Cortex of kidney (tissue), 1 donor: ENCODE measurements at places on chromosomes 4 and X.

GRCh38 chr4:99205153-99205979 lies 13.7 kb downstream of the ADH6 start:
- no peak for DNase-seq

DNA sequence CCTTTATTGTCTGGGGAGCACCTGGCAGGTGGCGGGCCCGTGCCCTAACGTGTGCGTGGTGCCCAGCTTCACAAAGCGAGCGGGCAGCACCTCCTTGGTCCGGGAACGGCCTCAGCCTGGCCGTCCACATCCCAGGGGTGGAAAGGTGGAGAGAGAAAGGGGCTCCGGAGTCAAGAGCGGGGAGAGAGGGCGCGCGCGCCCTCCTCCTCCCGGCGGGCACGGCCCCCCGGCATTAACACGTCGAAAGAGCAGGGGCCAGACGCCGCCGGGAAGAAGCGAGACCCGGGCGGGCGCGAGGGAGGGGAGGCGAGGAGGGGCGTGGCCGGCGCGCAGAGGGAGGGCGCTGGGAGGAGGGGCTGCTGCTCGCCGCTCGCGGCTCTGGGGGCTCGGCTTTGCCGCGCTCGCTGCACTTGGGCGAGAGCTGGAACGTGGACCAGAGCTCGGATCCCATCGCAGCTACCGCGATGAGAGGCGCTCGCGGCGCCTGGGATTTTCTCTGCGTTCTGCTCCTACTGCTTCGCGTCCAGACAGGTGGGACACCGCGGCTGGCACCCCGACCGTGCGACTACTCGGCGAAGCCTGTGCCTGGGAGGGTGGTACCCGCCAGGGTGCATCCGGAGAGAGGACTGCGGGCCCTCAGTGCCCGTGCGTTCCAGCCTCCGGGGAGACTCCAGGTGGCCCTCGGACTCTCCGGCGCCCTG lies at the start of gene KIT:
TSS of gene KIT (plus strand) at position 407 of the 701 bp plus-strand sequence. CDS start at position 465, 58 bp downstream.
- no peak for DNase-seq

- DNase-seq = no peak
Measured at GRCh38 chr4:128862608-128863311, 53.3 kb downstream of the JADE1 start.

DNA sequence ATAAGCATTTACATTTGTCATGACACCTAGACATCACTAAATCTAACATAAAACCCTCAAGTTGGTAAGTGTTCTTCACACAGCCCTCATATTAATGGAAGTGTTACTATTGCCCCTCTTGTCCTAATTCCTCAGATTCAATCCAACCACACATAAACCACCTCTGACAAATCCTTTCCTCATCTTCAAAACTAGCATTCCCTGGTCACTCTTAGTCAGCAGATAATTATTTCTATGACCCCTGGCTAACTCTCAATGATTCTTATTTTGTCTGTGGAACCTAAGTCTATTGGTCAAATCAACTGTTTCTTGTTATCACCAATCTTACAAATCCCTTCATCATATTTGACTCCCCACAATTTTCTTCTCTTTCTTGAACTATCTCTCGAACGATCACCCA lies 168.6 kb downstream of the PPP3CA start:
- no peak for DNase-seq

GRCh38 chr4:177301126-177301639 lies 8.5 kb upstream of the NEIL3 start:
- DNase-seq = no peak

DNA sequence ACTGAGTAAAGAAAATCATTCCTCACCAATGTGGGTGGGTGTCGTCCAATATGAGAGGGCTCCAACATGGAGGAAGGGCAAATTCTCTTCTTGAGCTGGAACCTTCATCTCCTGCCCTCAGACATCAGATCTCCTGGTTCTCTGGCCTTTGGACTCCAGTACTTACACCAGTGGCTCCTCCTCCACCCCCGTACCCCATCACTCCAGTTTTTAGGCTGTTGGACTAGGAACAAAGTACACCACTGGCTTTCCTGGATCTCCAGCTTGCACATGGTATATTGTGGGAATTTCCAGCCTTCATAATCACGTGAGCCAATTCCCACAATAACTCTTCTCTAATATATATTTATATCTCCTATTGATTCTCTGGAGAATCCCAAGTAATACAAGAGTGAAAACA lies 196.9 kb downstream of the PDHA2 start:
- no peak for DNase-seq

DNA sequence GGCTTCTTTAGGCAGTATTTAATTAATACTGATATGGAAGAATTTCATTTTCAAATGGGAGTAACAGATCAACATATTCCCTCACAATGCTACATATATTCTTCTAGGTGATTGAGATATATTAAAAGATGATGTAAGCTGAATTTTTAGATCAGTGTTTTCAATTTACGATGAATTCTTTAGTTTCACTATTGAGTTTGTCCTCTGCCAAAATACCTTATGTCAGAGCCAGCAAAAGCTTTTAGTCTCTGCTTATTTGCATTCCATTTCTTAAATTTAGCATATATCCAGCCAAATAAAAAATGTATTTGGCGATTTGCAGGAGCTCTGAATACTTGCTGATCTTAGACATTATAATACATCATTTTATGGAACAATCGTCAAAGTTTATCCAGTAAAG lies 144.3 kb downstream of the MOSPD2 start:
- no peak for DNase-seq

GRCh38 chr4:141900856-141901255 lies 264.5 kb downstream of the IL15 start:
- DNase-seq = no peak

DNA sequence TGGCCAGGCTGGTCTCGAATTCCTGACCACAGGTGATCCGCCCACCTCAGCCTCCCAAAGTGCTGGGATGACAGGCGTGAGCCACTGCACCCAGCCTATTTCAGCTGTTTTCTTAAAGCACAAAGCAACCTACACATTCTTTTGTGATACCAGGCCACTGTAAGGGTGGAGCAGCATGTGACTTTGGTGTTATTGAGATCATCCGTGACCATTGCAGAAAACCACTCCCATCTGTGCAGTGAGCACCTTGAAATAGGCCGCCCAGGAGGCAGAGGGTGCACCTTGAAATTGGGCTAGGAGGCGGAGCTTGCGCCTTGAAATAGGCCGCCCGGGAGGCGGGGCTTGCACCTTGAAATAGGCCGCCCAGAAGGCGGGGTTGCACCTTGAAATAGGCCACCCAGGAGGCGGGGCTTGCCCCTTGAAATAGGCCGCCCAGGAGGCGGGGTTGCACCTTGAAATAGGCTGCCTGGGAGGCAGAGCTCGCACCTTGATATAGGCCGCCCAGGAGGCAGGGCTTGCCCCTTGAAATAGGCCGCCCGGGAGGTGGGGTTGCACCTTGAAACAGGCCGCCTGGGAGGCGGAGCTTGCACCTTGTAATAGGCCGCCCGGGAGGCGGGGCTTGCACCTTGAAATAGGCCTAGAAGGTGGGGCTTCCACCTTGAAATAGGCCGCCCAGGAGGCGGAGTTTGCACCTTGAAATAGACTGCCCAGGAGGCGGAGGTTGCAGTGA lies 9.0 kb upstream of the SLC25A6 start:
- DNase-seq = no peak

- no peak for DNase-seq
Measured at GRCh38 chrX:74670028-74670427, 55.6 kb upstream of the RLIM start.

DNA sequence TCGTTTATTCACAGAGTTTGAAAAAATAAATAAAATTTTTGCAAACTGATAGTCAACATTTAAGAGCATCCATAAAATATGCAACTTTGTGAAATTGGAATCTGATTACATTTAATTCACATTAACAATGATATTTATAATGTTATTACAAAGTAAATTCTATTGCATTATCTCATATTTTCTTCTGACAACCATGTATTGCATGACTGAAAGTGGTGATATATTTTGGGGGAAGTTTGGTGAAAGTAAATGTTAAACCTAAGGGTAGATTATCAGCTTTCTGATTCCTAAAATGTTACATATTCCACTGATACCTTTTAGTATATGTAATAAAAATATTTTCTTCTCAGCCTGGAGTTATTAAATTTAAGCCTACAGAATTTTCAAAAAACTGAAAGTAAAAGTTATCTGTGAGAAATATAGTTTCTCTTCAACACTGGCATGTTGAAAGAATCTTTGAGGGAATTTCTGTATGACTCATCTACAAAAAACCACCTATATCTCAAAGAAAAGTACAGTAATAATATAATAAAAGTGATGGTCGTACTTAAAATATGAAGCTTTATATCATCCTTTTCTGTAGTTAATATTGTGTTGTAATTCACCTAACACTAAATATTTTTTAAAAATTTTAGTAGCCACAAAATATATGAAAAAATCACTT lies 1179.6 kb upstream of the PCDH7 start:
- no peak for DNase-seq

GRCh38 chrX:29295987-29296680 lies 708.9 kb downstream of the IL1RAPL1 start:
- no peak for DNase-seq

- DNase-seq = no peak
Measured at GRCh38 chrX:40933132-40933705, 152.0 kb upstream of the USP9X start.

- no peak for DNase-seq
Measured at GRCh38 chr4:151013944-151014343, 1.1 kb downstream of the LRBA start.

DNA sequence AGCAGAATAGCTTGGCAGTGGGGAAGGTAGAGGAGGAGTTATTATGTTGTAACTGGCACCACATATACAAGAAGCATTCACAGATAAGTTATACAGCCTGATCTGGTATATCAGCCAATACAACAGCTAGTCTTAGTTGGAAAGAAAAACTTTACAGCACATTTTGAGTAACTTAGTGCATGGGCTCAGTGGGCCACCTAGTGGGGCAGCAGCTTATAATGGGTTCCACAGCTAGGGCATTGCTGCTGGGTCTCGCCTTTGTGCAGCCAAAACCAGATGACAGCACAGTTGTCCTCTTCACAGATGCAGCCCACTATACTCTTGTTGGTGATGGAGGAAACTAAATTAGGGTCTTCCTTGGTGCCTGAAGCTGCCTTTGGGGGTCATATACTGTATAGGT lies 448.1 kb upstream of the RASGEF1B start:
- DNase-seq = no peak

- no peak for DNase-seq
Measured at GRCh38 chr4:37983951-37984350, 23.8 kb downstream of the PTTG2 start.

DNA sequence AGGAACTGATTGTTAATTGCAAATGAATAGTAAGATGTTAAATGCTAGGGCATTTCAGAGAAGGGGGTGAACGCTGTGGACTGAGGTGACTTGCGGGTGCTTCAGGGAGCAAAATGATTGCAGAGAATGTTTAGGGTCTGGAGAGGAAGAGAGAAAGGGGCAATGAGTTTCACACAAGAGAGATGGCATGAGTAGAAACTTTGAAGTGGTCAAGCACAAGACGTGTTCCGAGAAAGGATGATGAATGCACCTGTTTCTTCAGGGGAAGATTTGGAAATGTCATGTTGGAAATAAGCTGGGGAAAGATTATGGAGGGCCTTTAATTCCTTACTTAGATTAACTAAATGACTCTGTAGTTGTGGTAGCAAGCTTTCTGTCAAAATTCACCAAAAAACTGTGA lies 43.4 kb downstream of the DTHD1 start:
- no peak for DNase-seq
